ENCODE measurements at places on chromosomes 12 and 14.

DNA sequence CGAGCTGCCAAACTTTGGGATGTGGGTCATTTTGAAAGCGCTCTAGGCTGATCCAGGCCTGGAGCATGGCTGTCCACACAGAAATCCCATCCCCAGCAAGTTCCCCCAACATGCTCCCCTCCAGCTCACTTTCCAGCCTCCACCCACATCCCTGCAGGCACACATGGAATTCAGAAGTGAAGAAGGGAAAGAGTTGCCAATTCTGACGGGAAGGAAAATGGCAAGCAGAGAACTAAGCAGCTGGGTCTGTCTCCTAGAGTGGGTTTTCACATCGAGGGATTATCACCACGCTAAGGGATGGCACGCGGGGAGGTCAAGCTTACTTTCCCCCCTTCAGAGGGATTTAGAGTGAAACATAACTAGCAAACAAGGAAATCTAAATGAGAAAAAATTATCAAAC is 142.3 kb downstream of the RIMBP2 start:
- no peak for DNase-seq

- no peak for DNase-seq
Measured at GRCh38 chr12:57194253-57194652, 22.3 kb upstream of the NXPH4 start.

DNA sequence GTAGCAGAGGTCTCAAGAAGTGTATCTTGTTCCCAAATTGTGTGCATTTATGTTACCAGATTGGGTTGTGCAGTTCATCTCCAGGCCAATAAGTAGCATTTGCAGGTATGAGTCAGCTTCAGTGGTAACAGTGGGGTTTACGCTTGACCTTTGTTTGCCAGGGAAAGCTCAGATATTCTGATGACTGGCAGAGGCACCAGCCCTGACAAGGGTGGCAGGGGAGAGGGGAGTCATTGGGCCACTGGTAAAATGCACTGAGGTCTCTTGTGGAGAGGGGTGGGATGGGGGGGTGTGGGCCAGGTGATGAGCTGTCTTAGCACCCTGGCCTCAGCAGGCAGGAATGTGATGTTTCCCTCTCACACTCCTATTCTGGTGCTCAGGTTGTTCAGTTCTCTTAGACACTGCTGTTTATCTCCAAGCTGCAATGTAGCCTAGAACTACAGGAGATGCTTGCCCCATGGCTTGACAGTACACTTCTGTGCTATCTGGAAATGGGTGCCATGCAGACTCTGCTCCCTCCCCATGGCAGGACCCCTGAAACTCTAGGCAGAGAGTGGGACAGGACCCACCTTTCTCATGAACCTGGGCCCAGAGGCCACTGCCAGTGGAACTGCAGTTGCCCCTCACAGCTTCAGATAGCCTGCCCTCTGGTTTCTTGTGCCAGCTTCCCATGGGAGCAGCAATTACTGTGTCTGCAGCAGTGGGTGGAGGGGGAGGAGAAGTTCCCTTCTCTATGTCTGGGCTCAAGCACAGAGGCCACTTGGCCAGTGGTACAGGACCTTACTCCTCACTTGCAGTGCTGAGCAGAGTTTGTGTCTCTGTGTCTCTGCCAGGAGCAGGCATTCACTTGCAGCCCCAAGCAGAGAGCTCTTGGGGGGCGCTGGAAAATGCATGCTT is 31.9 kb downstream of the USP15 start:
- DNase-seq, result no peak

DNA sequence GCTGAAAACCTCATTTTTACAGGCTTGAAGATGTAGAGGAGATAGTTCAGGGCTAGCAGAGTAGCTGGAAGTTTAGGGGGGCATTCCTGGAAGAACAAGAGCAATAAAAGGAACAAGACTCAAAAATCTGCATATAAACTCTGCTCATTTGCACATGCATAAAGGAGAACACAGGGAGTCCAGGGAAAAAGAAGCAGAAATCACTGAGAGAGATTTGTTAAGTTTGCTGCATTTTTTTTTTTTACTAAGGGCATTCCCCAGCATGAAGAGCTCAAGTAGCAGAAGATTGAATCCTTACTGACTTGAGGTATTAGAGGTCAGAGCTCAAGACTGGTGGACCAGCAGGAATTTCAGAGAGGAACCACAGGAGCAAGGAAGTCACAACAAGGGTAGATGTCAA is 28.2 kb upstream of the BCL11B start:
- DNase-seq, result no peak

- no peak for DNase-seq
Measured at GRCh38 chr12:53214221-53214620, 7.2 kb upstream of the ITGB7 start.

- no peak for DNase-seq
Measured at GRCh38 chr14:99685596-99685995, 1.5 kb downstream of the CYP46A1 start.

GRCh38 chr14:77067632-77068516 is 30.2 kb upstream of the CIPC start:
- no peak for DNase-seq

GRCh38 chr12:47312808-47313426 is 233.2 kb upstream of the AMIGO2 start:
- no peak for DNase-seq

DNA sequence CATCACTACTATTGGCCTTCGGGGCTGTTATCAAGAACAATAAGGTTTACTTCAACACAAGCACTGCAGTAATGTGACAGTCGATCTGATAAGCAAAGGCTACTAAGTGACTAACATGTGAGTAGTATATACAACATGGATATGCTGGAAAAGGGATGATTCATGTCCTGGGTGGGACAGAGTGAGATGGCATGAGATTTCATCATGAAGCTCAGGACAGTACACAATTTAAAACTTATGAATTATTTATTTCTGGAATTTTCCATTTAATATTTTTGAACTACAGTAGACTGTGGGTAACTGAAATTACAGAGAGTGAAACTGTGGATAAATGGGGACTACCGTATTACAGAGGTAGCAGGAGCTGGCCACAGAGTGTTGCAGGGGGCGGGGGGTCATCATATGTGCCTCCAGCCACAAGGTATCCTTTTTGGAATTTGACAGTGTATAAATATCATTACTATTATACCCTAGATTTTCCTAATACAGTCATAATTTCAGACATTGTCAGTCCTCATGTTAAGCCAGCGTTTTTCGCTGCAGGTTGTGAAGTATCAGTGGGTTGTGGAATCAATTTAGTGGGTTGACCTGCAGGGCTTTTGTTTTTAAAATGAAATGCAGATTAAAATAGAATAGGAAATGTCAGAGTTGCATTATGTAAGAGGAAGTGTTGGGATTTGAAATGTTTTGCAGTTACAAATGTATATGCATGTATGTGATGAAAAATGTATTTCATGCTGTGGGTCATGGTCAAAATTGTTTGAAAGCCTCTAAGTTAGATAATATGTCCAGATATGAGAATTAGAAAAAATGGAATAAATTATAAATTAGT is 148.0 kb upstream of the NUDT4 start:
- no peak for DNase-seq

DNA sequence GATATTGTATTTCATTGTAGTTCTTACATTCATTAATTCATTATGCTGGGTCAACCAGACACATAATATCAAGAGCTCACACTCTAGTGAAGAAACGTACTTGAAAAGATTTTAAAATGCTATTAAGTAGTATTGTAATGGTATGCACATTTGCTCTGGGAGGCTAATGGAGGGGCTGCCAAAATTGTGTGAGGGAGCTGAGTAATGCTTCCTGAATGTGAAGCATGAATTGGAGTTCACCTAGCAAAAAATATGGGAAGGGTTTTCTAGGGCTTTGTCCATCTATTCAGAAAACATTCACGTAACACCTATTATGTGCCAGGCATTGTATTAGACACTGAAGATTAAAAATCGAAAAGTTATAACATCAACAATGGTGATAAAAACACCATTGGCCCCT is 403.8 kb upstream of the PDE3A start:
- DNase-seq, result no peak

- no peak for DNase-seq
Measured at GRCh38 chr14:78885884-78886283, 715.7 kb downstream of the NRXN3 start.

DNA sequence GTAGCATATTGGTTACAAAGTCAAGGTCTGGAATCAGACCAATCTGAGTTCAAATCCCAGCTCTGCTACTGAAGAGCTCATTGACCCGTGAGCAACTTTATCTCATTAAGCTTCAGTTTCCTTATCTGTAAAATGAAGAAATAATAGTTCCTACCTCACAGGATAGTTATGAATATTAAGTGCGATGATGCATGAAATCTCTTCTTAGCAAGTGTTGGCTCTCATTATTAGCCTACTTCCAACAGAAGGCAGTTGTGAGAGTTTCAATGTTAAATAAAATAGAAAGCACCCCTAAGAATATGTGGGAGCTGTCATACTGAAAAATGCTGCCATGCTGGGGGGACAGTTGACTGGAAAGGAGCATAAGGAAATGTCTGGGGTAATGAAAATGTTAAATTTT is 39.0 kb upstream of the ITPR2 start:
- DNase-seq, result no peak

- no peak for DNase-seq
Measured at GRCh38 chr14:93078870-93079269, 36.9 kb downstream of the ITPK1 start.

- DNase-seq, result no peak
Measured at GRCh38 chr14:91545946-91546716, 36.0 kb upstream of the PPP4R3A start.

GRCh38 chr14:41718477-41719166 is 111.9 kb downstream of the LRFN5 start:
- no peak for DNase-seq

GRCh38 chr12:51525518-51525917 is 65.5 kb upstream of the SCN8A start:
- no peak for DNase-seq

GRCh38 chr14:76958020-76958979 is 70.2 kb downstream of the IRF2BPL start:
- DNase-seq, result no peak

- no peak for DNase-seq
Measured at GRCh38 chr12:5096241-5096924, 52.7 kb downstream of the KCNA5 start.

DNA sequence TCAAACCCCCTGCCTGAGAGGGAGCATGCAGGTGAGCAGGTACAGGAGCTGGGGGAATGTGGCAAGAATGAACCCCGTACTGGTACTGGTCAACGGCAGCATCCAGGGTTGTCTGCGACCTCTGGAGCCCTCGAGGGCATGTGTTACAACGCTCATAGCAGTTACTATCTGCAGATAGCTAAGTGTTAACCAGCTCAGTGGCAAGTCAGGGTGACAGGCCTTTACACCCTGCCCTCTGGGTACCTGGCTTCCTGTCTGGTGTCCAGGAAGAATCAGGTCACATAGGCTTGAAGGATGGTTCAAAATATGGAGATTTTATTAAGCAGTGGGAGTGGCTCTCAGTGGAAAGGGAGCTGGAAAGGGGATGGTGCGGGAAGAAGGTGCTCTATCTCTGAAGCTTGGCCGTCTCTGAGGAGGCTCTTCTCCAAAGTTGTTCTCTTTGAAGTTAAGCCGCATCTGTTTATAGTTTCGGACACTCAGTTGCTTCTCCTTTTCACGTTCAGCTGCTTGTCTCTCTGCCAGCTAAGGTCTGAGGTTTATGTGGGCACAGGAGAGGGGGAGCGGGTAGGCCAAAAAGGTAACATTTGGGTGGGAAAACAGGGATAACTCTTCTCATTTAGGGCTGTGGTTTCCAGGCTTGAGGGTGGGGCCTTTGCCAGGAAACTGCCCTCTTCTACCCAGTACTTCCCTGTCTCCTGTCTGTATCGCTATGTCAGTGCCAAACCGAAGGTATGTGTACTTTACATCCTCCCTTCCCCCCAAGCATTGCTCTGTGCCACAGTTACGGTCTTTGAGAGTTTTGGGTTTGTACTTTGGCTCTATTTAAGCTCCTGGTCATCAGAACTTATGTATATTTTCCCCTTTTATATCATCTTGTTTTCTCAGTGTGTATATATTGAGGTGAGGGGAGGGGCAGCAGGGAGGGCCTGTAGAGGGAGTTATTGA is 305.8 kb downstream of the RGS6 start:
- no peak for DNase-seq

- DNase-seq, result no peak
Measured at GRCh38 chr12:85741046-85741445, 95.2 kb downstream of the RASSF9 start.

GRCh38 chr14:90510159-90510558 is 113.3 kb downstream of the CALM1 start:
- no peak for DNase-seq

DNA sequence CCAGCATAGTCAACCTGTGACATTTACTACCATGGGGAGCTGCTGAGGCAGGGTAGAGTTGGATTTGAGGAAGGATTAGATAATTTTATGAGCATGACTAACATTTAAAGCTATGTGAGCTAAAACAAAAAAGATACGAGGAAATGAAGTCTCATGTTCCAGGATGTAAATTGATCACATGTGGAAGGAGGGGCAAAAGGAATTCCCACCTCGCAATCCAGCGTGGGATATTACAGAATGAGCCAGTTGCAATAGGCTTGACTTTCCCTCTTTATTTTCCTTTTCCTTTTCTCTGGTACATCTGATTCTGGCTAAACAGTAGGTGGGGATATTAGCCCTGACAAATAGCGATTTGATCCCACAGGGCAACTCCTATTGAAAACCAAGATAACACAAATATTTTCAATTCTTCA is 214.9 kb upstream of the HMGA2 start:
- no peak for DNase-seq

- DNase-seq, result peak; percentile 16
Measured at GRCh38 chr14:35814371-35815005, 5.4 kb upstream of the RALGAPA1 start.

Data from GM12891 (cell line).